Karpas-422 (cell line): ENCODE measurements at places on chromosomes 11 and 22.
A peak's percentile ranks its signal among the peaks of the same experiment; 100 is the strongest.

- DNase-seq = no peak
Observed at GRCh38 chr11:16879690-16880089, 134.5 kb downstream of the PLEKHA7 start.

DNA sequence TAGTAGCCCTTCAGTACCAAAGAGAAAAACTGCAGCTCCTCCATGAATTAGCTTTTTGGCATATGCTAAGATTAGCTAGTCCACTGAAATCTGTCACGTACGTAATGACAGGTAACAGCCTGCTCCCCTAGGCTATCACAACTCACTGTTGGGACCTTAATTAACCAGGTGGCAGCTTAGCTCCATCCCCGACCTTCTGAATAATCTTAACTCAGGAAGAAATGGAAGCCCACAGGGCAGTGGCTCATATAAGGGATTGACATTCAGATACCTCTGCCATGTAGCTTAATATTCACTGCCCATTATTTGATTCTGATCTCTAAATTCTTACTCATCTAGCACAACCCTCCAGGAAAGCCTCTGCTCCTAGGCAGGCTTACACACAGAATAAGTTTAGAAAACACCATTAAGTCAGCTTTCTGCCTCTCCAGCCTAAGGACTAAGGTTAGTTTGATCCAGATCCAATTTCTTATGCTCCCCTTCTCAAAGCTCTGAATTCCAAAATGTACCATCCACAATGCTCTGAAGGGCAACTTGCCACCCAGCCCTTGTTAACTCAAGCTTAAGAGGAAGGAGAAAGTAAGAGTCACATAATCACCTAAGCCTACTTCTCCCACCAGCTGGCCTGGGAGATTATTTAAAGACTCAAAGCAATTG, 5.0 kb downstream of the HSPA8 start:
- peak; percentile 66 for DNase-seq

- DNase-seq = peak; percentile 55
Observed at GRCh38 chr11:64516226-64516625, 74.8 kb upstream of the SLC22A12 start.

GRCh38 chr22:19876314-19876940, 21.8 kb upstream of the GNB1L start:
- DNase-seq = no peak

- DNase-seq = no peak
Observed at GRCh38 chr22:27628891-27629631, 172.5 kb downstream of the MN1 start.

GRCh38 chr11:69437001-69437875, 44.2 kb upstream of the LINC01488 start:
- DNase-seq = no peak

DNA sequence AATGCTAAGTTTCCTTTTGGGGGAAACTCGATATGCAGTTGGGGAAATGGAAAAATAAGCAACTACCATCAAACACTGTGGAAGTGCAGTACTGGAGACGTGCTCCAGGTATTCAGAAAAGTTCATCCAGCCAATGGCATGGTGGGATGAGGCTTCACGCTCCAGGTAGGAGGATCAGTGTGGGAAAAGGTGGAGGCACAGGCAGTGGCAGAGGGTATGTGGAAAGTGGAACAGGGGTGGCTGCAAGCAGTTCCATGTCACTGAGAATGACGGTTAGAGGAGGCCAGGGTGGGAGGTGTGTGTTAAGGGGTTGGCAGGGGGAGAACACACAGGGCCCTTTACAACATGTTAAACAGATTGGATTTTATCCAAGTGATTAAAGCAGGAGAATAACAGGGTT, 105.1 kb upstream of the NCAM1 start:
- DNase-seq = no peak

DNA sequence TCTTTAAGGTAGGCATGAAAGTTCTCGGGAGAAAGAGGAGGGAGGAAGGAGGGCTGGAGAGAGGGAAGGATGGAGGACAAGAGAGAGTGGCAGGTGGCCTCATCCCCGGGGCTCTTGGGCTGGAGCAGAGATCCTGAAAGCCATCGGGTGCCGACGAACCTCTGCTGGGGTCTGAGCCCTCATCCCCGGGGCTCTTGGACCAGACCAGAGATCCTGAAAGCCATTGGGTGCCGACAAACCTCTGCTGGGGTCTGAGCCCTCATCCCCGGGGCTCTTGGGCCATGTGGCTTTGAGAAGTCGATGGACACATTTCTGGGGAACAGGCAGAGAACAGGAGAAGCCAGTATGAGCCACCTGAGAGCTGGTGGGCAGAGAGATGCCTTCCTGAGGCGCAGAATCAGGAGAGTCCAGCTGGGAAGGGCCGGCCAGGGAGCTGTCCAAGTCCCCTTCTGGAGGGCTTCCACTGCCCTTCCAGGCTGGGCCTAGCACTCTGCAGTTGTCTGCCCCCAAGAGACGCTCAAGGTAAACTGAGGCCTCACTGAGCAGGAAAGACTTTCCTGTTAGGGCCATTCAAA, 1398.1 kb downstream of the BRD1 start:
- DNase-seq = no peak

DNA sequence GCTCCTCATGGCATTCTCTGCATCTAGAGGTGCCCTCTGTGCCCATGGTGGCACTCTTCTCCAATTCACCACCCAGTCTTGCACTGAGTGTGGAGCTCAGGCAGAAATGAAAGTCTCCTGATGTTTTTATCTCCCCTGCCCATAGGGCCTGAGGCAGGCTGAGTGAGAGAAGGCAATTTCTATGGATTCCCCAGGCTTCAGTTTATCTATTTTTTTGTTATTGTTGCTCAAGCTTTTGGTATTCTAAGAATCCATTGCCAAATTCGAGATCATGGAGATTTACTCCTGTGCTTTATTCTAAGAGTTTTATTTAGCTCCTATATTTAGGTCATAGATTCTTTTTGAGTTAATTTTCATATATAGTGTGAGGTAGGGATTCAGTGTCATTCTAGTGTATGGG, 40.7 kb downstream of the TSPAN18 start:
- DNase-seq = no peak

GRCh38 chr11:92770419-92770818, 199.0 kb upstream of the MTNR1B start:
- no peak for DNase-seq
